Keratinocyte (primary cell): ENCODE measurements at places on chromosomes 3 and 15.

GRCh38 chr3:185746470-185746869 is 78.4 kb downstream of the IGF2BP2 start:
- peaks cover 51% of the 10 kb centered on the region for H3K4me1 ChIP-seq
- peak overlapping the region; percentile 94 for H3K27ac ChIP-seq
- H3K4me3 ChIP-seq: no peak overlapping the region
- peaks cover 12% of the 10 kb centered on the region for H3K36me3 ChIP-seq
- DNase-seq: no peak
- no peaks in the 10 kb centered on the region for H3K27me3 ChIP-seq

DNA sequence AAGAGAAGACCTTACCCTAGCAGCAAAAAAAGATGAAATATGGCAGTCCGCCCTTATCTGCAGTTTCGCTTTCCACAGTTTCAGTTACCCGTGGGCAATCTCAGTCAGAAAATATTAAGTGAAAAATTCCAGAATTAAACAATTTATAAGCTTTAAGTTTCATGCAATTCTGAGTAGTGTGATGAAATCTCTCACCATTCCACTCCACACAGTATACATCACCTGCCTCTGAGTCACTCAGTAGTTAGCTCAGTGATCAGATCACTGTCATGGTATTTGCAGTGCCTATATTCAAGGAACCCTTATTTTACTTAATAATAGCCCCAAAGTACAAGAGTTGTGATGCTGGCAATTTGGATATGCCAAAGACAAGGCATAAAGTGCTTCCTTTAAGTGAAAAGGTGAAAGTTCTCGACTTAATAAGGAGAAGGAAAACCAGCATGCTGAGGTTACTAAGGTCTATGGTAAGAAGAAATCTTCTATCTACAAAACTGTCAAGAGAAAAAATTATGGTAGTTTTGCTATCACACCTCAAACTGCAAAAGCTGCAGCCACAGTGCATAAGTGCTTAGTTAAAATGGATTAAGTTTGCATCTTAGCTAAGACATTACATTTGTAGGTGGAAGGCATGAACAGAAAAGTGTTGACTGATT is 48.1 kb downstream of the HSPBAP1 start:
- H3K4me3 ChIP-seq: no peak overlapping the region
- peak overlapping the region; percentile 68 for H3K27ac ChIP-seq
- H3K36me3 ChIP-seq: peaks cover 2% of the 10 kb centered on the region
- peaks cover 4% of the 10 kb centered on the region for H3K4me1 ChIP-seq
- DNase-seq: no peak
- H3K27me3 ChIP-seq: no peaks in the 10 kb centered on the region

- H3K27me3 ChIP-seq: no peaks in the 10 kb centered on the region
- DNase-seq: no peak
- H3K36me3 ChIP-seq: no peaks in the 10 kb centered on the region
- H3K4me3 ChIP-seq: peak overlapping the region; percentile 48
These were observed 7.5 kb downstream of the CMSS1 start for GRCh38 chr3:99825004-99825640.

GRCh38 chr15:101641894-101642293 is 10.3 kb downstream of the TM2D3 start:
- no peak overlapping the region for H3K27ac ChIP-seq
- no peak overlapping the region for H3K4me3 ChIP-seq
- no peaks in the 10 kb centered on the region for H3K27me3 ChIP-seq
- peaks cover 18% of the 10 kb centered on the region for H3K36me3 ChIP-seq
- no peak for DNase-seq
- H3K4me1 ChIP-seq: peaks cover 16% of the 10 kb centered on the region

DNA sequence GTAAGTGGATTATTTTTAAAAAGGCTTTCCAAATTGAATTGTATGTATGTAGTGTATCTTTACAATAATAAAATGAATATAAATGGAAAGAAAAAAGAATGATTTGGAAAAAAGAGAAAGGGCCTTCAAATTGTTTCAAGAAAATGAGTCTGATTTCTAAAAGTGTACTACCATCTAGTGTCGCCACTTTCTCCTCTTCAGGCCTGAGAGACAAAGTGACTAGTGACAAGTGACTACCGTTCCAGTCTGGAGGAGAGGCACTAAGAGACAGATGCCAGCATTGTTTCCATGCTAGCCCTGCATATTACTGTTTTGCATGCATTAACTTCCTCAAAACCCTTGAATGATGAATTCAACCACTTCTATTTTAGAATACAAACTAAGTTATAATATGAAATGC is 39.3 kb downstream of the P3H2 start:
- H3K27me3 ChIP-seq: no peaks in the 10 kb centered on the region
- peaks cover 15% of the 10 kb centered on the region for H3K4me1 ChIP-seq
- DNase-seq: no peak
- H3K27ac ChIP-seq: no peak overlapping the region
- no peaks in the 10 kb centered on the region for H3K36me3 ChIP-seq
- no peak overlapping the region for H3K4me3 ChIP-seq

DNA sequence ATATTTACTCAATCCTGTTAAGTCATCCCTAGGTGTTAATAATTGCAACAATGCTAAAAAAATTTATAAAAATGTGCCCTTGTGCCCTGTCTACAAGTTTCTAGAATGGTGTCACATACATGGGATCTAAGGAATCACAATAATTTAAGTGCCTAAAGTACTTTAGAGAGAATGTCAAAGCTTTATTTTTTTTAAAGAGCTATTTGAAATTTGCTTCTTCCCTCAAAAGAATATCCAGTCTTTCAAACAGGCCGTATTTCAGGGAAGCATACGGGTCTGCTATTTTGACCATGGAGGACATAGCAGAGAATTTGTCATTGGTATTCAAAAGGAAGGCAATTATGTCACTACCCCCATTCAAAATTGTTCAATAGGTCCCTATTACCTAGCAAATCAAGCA is 29.7 kb downstream of the MEIS2 start:
- H3K4me3 ChIP-seq: no peak overlapping the region
- H3K27ac ChIP-seq: no peak overlapping the region
- H3K27me3 ChIP-seq: no peaks in the 10 kb centered on the region
- no peaks in the 10 kb centered on the region for H3K36me3 ChIP-seq
- no peaks in the 10 kb centered on the region for H3K4me1 ChIP-seq
